Left lung (tissue), 14 donors: ENCODE measurements at places on chromosomes 1 and 21. TPM values are rescaled to one million over a fixed set of nuclear protein-coding genes. Genes with fewer than 3 reads are reported as not detected.

- peak; percentile 78 for DNase-seq
These were observed 6.4 kb upstream of the C1orf159 start for GRCh38 chr1:1122078-1122811.

DNA sequence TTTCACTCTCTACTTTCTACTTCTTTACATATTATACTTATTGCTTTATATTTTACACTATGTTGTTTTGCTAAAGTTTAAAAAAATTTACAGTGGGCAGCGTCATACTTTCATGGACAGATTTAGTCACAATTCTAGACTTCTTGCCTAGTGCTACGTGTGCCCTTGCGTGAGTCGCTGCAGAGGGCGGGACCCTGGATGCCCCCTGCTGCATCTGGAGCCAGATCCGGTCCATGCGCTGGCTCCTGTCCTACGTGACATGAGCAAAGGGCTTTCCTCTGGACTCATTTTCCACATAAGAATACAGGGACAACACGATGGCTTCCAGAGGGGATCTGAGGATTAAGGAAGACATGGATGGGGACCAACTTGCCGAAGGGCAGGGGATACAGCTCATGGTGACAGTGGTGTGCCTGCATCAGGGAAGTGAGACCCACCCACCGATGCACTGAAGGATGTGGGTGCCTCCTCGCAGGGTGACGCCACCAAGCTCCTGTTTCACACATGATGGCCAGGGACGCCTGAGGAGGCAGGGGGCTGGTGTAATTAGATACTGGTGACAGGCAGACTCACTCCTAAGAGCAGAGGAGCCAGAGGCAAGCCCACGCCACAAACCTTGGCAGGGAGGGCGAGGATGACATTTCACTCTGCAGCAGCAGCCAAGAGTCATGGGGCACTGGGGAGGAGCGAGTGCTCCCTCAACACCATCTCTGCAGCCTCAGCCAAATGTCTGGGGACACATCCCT, 86.6 kb downstream of the DMRTB1 start:
- DNase-seq: no peak

CELA3B gene
- 0.27 TPM for polyA plus RNA-seq

GRCh38 chr21:38753557-38753971, 52.2 kb upstream of the ETS2 start:
- DNase-seq: peak; percentile 49

- no peak for DNase-seq
These were observed 22.5 kb downstream of the CEPT1 start for GRCh38 chr1:111162488-111162880.

- no peak for DNase-seq
These were observed 10.6 kb downstream of the PTPRC start for GRCh38 chr1:198649232-198649967.

LCE2B gene
- polyA plus RNA-seq: not detected

- no peak for DNase-seq
These were observed 6.7 kb downstream of the TMEM201 start for GRCh38 chr1:9595156-9595967.

ZBTB21 gene
- polyA plus RNA-seq: 11.0 TPM
